ENCODE measurements at places on chromosomes 11 and 22. TPM values are rescaled to one million over a fixed set of nuclear protein-coding genes. Genes with fewer than 3 reads are reported as not detected.

DNA sequence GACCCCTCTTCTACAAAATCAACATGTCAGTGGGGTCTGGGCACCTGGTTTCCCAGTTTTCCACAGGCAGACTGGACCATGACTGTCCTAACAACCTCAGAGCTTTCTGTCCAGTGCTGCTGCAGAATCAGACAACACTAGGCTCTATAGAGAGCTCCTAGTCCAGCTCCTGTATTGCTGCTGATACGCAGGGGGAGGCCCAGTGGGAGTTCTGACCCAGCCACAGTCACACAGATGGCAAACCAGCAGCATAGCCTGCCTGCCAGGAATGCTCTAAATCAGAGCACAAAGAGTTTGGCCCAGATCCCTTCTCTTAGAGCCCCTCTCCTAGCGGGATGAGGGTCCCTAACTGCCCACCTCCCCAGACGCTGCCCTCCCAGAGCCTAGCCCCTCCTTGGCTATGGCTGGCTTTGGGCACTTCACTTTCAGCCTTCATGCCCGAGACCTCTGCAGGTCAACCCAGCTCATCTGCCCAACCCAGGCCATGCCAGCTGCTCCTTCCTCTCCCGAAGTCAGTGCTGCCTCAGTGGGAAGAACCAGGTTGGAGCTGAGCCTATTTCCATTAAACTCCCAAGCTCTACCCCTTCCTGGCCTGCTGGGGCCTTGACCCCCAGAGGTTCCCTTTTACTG is 15.8 kb upstream of the SLCO2B1 start:
- no peaks in the 10 kb centered on the region for H3K36me3 ChIP-seq
- H3K27me3 ChIP-seq = no peaks in the 10 kb centered on the region
- no peak overlapping the region for H3K27ac ChIP-seq
- H3K4me1 ChIP-seq = no peaks in the 10 kb centered on the region

GRCh38 chr11:122359081-122359571 is 243.1 kb upstream of the BLID start:
- no peaks in the 10 kb centered on the region for H3K27me3 ChIP-seq
- H3K36me3 ChIP-seq = no peaks in the 10 kb centered on the region
- no peaks in the 10 kb centered on the region for H3K4me1 ChIP-seq
- DNase-seq = no peak

GRCh38 chr22:46267431-46268279 is at the start of gene TTC38:
TSS of gene TTC38 (plus strand) at chr22:46268008. CDS start at chr22:46268040, 32 bp downstream.
- H3K4me3 ChIP-seq = peak within 1 kb of the TSS; percentile 82
- peak within 1 kb of the TSS; percentile 81 for H3K27ac ChIP-seq
- no peaks in the 10 kb centered on the region for H3K27me3 ChIP-seq

IL17REL gene
- total RNA-seq = not detected

GRCh38 chr11:8360086-8360828 is 96.6 kb upstream of the LMO1 start:
- no peaks in the 10 kb centered on the region for H3K27me3 ChIP-seq
- H3K4me1 ChIP-seq = no peaks in the 10 kb centered on the region
- DNase-seq = no peak
- H3K27ac ChIP-seq = no peak overlapping the region
- H3K36me3 ChIP-seq = no peaks in the 10 kb centered on the region
- H3K4me3 ChIP-seq = no peak overlapping the region

DNA sequence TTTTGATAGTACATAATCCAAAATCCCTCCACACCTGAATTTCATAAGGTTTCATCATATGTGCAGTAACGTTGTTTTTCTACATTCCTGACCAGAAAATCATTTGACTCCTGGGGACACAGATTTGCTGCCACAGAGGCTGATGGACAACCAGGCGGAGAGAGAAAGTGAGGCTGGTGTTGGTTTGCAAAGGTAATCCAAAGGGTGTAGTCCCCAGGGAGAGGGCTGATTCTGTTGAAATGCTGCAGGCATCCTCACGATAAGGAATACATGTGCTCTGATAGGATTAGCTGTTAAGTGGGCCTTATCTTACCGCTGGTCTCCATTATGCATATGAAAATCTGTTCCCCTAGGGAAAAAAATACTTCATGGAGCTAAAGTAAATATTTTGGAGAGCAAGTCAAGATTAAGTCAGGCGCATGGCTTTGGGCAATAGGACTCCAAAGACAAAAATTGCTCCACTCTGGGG is 8.1 kb downstream of the APOL6 start:
- H3K27ac ChIP-seq = no peak overlapping the region
- no peaks in the 10 kb centered on the region for H3K27me3 ChIP-seq
- no peak overlapping the region for H3K4me3 ChIP-seq
- peaks cover 8% of the 10 kb centered on the region for H3K36me3 ChIP-seq
- no peak for DNase-seq

PLAAT3 gene
- 527 TPM for total RNA-seq

DNA sequence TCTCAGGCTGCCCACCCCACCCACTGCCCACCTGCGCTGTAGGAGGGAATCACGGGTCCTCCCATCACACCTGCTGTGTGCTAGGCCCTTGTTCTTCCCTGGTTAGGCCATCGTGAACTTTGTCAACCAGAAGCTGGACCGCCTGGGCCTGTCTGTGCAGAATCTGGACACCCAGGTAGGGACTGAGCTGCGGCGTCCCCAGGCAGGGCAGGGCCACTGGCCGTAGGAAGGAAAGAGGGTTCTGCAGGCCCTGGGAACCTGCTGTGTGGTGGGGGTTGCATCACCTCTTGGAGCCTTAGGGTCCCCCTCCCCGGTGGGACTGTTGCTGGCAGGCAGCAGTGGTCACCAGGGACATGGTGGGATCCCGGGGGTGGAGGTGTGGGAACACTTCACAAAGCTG is 15.5 kb downstream of the PARVG start:
- no peaks in the 10 kb centered on the region for H3K36me3 ChIP-seq
- H3K27ac ChIP-seq = no peak overlapping the region
- H3K4me1 ChIP-seq = no peaks in the 10 kb centered on the region
- no peak for DNase-seq
- no peaks in the 10 kb centered on the region for H3K27me3 ChIP-seq

DNA sequence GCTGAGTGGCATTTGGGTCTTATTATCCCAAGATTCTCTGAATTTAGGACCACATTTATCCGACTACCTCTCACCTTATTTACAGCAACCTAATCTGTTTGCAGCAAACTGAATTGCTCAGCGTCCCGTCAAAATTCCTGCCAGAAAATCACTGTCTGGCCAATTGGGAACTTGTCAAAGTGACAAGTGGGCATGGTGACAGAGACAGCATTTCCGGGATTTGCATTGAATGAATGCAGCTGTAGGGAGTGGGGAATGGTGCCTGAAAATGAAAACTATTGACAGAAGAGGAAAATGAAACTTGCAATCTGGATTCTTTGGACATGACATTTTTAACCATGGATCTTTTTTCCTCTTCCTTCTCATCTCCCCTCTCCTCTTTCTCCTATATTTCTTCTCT is 113.8 kb downstream of the NELL1 start:
- H3K4me3 ChIP-seq = no peak overlapping the region
- no peak for DNase-seq
- H3K36me3 ChIP-seq = no peaks in the 10 kb centered on the region
- no peaks in the 10 kb centered on the region for H3K27me3 ChIP-seq

MPEG1 gene
- total RNA-seq = 13.2 TPM

DNA sequence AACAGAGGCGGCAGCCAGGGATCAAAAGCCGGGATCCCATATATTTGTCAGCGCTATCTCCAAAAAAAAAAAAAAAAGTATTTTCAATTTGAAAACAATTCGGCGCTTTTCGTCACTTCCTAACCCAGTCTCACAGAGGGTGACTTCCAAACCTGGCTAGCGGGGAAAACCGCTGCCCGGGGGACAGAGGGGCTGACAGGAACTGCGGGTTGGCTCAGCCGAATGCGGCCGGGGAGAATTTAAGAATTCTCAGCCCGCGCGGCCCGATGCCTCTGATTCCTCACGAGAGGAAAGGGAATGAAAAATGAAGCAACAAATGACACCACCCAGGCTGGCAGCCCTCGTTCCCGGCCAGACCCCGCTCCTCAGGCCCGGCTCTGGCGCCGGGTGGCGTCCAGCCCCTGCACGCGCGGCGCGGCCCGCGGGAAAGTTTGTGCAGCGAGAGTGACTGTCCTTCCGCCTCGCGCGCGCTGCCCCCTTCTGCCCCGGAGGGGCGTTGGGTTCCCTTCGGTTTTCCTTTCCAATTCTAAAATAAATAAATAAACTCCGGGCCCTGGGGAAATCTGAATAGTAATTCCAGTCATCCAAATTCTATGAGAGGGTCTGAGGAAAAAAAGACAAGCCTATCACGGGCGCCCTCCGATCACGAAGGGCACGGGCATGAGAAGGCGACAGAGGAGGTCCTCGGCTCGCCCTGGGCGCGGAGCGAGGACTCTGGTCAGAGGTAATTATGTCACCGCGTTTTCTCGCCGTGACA is 4.8 kb upstream of the PAX6 start:
- H3K27ac ChIP-seq = no peak overlapping the region
- H3K4me1 ChIP-seq = peaks cover 22% of the 10 kb centered on the region
- peak overlapping the region; percentile 15 for H3K4me3 ChIP-seq
- H3K27me3 ChIP-seq = peaks cover 32% of the 10 kb centered on the region
- H3K36me3 ChIP-seq = no peaks in the 10 kb centered on the region

TRIM29 gene
- total RNA-seq = 10.6 TPM

DNA sequence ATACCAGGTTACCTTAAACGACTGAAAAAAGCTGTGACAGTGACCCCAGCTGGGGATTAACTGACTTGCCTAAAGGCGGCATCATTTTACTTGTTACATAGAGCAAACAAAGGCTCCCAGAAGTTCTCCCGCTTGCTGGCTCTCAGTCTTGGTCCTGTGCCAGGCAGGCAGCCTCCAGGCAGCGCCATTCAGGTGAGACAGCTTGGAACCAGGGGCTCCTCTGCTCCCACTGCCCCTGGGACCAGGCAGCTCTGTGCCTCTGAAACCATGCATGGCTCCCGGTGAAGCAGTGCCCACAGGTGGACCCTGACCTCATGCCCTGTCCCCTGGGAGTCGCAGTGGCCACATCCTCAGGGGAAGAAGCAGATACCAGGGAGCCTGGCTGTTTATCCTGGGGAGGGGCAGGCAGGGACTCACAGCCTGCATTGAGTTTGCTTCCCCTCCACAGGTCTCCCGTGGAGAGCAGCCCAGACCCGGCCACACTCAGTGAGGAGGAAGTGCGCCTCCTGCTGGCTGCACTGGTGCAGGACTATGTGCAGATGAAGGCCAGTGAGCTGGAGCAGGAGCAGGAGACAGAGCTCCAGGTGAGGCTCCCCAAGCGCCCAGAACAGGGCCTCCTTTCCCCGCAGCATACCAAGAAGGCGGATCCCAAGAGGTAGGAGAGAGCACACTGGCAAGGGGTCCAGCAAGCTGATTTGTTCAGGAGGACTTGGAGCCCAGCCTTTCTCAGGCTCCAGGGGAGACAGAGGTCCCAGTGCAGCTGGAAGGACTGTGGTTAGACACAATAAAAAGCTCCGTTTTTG is 15.6 kb upstream of the CYP2R1 start:
- DNase-seq = peak; percentile 71
- H3K27me3 ChIP-seq = no peaks in the 10 kb centered on the region
- H3K4me1 ChIP-seq = no peaks in the 10 kb centered on the region
- H3K36me3 ChIP-seq = no peaks in the 10 kb centered on the region
- H3K4me3 ChIP-seq = no peak overlapping the region
- H3K27ac ChIP-seq = no peak overlapping the region

GRCh38 chr11:64619811-64620380 is 28.9 kb downstream of the SLC22A12 start:
- H3K4me1 ChIP-seq = no peaks in the 10 kb centered on the region
- no peak for DNase-seq
- H3K27ac ChIP-seq = peak overlapping the region; percentile 87
- H3K4me3 ChIP-seq = no peak overlapping the region
- H3K27me3 ChIP-seq = no peaks in the 10 kb centered on the region

C11orf21 gene
- total RNA-seq = 0.96 TPM

L3MBTL2 gene
- 22.5 TPM for total RNA-seq

DNA sequence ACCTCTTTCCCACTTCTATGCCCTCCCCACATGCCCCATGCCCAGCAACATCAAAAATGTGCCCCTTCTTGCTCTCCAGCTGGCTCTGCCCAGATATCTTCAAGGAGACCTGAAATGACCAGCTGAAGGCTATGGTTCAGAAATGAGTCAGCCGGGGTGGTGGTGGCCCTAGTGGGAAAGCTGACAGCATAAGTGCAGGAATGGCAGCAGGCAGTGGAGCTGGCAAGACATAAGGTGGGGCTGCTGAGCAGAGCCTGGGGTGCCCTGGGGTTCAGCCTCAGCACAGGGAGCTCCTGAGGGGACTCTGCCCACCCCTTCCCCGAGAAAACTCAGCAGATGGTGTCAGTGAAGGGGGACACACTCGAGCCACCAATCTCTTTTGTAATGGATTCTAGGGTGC is 593.4 kb downstream of the BUD13 start:
- no peaks in the 10 kb centered on the region for H3K36me3 ChIP-seq
- no peak for DNase-seq
- H3K4me3 ChIP-seq = no peak overlapping the region
- H3K4me1 ChIP-seq = no peaks in the 10 kb centered on the region
- H3K27ac ChIP-seq = no peak overlapping the region

- H3K4me3 ChIP-seq = no peak overlapping the region
- peaks cover 6% of the 10 kb centered on the region for H3K4me1 ChIP-seq
- H3K27me3 ChIP-seq = no peaks in the 10 kb centered on the region
- H3K36me3 ChIP-seq = no peaks in the 10 kb centered on the region
- no peak for DNase-seq
Observed at GRCh38 chr11:95989076-95989605, 65.2 kb upstream of the MTMR2 start.

- H3K27me3 ChIP-seq = no peaks in the 10 kb centered on the region
- no peaks in the 10 kb centered on the region for H3K36me3 ChIP-seq
- no peak overlapping the region for H3K4me3 ChIP-seq
- H3K27ac ChIP-seq = no peak overlapping the region
Observed at GRCh38 chr22:17890245-17890671, 116.0 kb upstream of the BID start.

C22orf15 gene
- not detected for total RNA-seq

GRCh38 chr11:27203077-27203647 is 159.9 kb downstream of the CCDC34 start:
- no peaks in the 10 kb centered on the region for H3K36me3 ChIP-seq
- H3K27ac ChIP-seq = no peak overlapping the region
- DNase-seq = no peak
- no peaks in the 10 kb centered on the region for H3K27me3 ChIP-seq

GRCh38 chr11:78651923-78652842 is 77.5 kb upstream of the NARS2 start:
- no peaks in the 10 kb centered on the region for H3K27me3 ChIP-seq
- peak; percentile 6 for DNase-seq
- no peak overlapping the region for H3K27ac ChIP-seq
- no peak overlapping the region for H3K4me3 ChIP-seq
- H3K36me3 ChIP-seq = no peaks in the 10 kb centered on the region

DNA sequence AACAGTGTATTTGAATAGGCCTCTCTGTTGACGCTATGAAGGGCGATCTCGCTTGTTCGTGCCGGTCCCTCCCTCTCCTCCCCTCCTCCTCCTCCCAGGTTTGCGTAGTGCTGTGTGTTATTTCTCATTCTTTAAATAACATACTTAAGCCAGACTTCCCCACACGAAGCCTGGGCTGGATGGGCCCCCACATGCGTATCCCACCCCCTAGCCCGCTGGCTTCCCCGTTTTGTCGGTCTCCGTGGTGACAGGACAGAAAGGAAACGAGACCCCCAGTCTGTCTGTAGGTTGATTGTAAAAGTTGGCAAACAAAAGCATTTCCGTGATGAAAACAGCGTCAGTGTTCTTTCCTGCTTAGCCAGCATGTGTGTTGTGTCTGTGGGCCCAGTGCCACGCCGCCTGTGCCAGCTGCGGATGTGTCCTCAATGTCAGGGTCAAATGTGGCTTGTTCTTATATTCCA is 27.3 kb downstream of the FAM118A start:
- H3K4me3 ChIP-seq = no peak overlapping the region
- peaks cover 7% of the 10 kb centered on the region for H3K4me1 ChIP-seq
- peak; percentile 79 for DNase-seq
- no peaks in the 10 kb centered on the region for H3K36me3 ChIP-seq
- peak overlapping the region; percentile 77 for H3K27ac ChIP-seq
- no peaks in the 10 kb centered on the region for H3K27me3 ChIP-seq
